Fibroblast of lung (primary cell): ENCODE measurements at places on chromosomes 1 and 21. TPM values are rescaled to one million over a fixed set of nuclear protein-coding genes. Genes with fewer than 3 reads are reported as not detected.
A peak's percentile ranks its signal among the peaks of the same experiment; 100 is the strongest.

DNA sequence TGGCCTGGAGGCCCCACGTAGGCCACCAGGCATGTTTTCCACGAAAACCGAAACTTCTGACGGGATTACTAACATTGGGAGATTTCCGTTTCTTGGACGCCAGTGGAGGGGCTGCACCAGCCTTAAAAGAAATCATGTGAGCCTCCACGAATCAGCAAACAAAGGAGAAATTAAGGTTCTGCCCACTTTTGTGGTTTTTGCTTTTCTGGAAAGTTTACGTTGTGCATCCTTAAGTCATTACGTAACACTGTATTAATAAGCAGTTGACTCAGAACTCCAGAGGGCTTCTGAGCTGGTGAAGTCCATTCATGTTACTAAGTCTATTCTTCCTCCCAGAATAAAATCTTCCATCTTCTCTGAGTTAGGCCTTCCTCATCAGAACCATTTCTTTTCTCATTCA is 168.5 kb downstream of the PSMG1 start:
- DNase-seq, result peak; percentile 99

The LCE1C gene
- total RNA-seq, result not detected in 2 replicates

DNA sequence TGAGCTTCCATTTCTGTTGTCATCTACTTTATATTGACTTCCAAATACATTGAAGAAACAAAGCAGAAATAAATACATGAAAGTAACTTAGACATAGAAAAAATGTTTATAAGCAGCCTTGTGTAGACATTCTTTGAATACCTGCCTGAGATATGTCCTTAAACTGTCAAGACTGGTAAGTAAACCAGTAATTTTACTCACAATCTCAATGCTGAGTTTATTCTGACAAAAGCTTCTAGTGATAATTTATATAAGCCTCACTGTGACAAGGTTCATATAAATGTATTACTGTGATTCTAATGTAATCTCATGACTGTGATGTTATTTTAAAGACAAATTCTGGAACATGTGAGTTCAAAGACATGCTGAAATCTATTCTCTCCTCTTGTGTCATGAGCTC is 516.7 kb upstream of the B3GALT2 start:
- no peak for DNase-seq

GRCh38 chr1:201556841-201557571 is 18.1 kb downstream of the NAV1 start:
- peak; percentile 46 for DNase-seq

The TTC24 gene
- total RNA-seq, result not detected in 2 replicates

GRCh38 chr1:97919585-97920261 is 1.1 kb downstream of the DPYD start:
- peak; percentile 75 for DNase-seq

DNA sequence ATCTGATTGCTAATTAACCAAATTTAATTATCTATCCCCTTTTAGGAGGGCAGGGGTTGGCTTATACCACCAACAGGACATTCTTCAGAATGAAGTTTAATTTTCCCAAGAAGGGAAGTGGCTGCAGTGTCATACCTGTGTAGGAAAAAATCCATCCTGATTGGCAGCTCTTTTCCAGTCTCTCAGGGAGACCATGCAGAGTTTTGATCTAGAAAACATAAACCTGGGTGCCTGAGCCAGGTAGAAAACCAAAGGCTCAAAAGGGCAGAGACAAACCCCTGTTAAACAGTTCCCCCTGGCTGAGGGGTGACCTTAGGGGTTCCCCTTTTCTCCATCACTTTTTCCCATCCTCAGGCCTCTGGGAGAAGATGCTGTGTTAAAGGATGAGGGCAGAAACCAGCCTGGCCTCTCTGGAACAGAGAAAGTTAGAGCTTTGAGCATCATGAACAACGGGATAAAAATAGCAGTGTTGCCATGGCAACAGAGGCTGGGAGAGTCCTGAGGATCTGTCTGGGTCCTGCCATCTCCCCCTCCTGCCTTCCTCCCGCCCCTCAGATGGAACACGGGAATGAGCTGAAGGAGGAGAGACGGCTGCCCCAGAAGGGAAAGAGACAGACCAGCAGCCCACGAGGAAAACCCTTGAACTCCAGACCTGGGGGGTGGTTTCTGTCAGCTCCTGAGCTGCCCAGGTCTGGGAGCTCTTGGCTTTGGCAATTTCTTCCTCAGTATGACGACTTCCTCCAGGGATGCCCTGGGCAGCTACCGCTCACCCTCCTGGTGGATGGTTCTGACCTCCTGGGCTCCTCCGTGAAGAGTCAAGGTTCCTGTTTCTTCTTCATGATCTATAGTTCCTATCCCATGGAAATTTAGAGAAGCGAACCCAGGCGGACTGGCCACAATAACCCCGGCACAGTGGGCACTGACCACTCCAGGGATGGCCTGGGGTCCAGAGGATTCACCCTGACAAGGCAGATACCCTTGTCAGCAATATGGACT is 14.0 kb upstream of the LEMD1 start:
- DNase-seq, result no peak

DNA sequence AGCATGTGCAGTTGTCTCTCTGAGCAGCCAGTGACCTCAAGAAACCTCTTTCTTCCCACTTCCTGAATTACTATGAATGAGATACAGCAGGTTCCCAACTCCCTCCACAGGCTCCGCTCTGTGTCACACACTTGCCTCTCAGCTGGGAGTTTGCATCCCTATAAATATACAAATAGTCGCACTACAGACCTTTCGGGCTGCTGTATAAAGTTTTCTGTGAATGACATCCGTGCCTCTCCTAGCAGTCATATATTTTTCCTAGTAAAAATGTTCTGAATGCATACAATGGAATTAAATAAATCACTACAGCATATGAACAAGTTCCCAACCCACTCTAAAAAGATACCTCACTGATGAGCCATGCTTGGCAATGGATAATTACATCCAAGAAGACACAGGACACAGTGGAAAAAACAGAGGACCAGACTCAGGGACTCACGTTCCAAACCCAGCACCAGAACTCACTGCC is 66.8 kb downstream of the CAPZB start:
- DNase-seq, result peak; percentile 32

DNA sequence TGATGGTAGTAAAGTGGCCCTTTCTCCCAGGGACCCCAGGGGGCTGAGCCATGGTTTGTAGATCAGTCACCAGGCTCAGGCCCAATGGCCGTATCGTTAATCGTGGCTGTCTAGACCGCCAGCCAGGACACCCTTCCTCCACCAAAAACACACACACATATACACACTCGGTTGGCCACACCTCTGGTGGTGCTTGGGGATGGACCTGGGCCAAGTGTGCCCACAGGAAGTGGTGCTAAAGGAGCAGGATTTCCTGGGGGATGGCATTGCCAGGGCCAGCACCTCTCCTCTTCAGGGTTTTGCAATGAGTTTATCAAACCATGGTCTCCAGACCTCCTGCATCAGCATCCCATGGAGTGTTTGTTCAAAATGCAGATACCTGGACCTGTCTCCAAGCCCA is 36.2 kb downstream of the CITED4 start:
- no peak for DNase-seq

GRCh38 chr1:47763591-47764171 is 233.5 kb downstream of the TRABD2B start:
- peak; percentile 3 for DNase-seq

The C1orf87 gene
- under 0.01 and 0.50 TPM in 2 replicates for total RNA-seq

The GUCA2A gene
- not detected in 2 replicates for total RNA-seq

GRCh38 chr1:52676249-52676903 is 21.8 kb downstream of the COA7 start:
- no peak for DNase-seq

GRCh38 chr1:108590441-108590840 is 30.5 kb downstream of the EEIG2 start:
- DNase-seq, result peak; percentile 55

The NIBAN1 gene
- 91.7 and 122 TPM in 2 replicates for total RNA-seq

The SPRR2A gene
- total RNA-seq, result not detected in 2 replicates

- no peak for DNase-seq
These were observed 18.9 kb downstream of the LDLRAP1 start for GRCh38 chr1:25562101-25562927.

DNA sequence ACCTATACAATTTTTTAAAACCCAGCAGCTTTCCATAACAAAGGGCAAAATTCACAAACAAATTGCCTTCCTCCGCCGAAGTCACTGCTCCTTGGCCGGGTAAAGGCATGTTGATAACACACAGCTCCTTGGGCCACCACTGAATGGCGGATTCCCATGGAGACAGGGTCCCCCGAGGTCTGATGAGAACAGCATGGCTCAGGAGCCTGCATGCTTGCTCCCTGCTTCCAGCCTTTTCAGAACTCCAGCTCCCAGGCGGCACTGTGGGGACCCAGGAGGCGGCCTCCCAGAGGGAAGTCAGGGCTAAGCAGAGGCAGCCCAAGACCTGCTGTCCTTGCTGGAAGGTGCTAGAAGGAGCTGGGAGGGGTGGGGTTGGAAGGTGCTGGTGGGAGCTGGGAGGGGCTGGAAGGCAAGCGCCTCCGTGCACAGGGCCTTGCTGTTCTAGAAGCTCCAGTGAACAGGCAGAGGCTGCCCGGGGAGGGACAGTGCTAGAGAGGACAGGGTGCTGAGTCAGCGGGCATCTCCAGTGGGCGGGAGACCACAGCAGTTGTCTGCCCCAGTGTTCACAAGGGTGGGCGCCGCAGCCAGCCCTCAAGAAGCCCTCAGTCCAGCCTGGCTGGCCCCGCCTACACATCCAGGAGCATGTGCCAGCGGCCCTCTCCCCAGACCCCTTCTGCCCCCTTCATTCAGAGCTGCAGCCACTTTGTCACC is 35.1 kb downstream of the PRDM16 start:
- DNase-seq, result no peak

DNA sequence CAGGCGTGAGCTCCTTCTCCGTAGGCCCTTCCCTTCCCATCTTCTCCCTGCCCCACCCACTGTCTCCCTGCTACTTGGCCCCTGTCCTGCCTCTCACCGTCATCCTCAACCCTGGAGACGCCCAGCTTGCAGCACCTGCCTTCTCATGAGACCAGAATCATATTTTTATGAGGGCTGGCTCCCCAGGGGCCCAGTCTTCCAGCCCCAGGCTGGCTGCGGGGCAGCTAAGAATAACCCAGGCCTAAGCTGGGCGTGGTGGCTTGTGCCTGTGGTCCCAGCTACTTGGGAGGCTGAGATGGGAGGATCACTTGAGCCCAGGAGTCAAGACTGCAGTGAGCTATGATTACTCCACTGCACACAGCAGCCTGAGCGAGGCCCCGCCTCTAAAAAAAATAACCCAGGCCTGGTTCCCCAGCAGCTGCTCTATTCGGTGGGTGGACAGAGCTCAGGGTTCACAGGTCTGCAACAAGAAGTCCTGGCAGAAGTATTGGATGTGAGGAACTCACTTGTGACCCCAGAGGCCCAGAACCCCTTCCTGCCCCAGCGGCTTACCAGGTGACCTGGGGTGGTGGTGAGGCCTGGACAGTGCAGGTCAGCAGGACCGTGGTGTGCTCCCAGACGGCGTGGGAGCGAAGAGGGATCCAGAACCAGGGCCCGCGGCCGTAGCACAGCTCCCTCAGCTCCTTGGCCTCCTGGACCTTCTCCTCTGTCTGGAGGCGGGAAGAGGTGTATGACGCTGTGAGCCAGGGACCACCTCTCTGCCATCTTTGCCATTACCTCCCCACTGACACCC is 6.4 kb downstream of the MYOM3 start:
- no peak for DNase-seq

DNA sequence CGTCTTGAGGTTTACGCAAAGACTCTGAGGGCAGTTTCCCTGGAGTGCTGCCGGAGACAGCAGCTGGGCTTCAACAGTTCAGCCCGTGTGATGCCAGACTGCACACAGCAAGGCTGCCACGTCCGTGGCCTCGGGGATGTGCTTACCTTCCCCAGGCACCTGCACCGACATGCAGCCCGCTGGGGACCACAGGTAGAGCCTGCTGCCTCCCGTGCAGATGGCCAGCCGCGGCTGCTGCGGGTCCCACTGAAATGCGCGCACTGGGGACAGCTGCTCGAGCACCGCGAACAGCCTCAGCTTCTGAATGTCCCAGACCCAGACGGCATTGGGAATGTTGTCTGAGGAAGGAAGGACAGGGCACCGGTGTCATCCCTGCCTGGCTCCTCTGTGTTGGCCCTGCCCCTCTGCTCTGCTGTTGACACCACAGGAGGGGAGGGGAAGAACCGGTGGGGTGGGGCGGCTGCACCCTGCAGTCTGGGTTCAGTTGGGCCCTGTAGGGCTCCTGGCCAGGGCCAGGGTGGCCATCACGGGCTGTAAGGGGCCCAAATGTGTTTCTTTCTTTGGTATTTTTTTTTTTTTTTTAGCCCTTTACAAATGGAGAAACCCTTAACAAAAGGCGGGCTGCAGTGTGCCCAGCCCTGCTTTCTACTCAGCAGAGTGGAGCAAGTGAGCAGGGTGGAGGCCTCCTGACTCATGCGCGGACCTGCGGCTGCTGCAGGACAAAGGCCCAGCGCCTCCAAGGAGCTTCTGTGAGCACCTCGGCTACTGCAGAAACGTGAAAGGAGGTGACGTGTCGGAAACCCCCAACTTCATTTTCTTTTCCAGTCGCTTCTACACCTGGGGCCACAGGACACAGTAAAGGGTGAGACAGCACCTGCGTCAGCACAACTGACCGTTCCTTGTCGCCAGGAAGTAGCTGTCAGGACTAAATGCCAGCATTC is 6.8 kb downstream of the TPRG1L start:
- no peak for DNase-seq

The AZIN2 gene
- total RNA-seq, result 4.4 and 9.1 TPM in 2 replicates

- no peak for DNase-seq
These were observed 70.5 kb downstream of the TTLL7 start for GRCh38 chr1:83928396-83928795.
